ENCODE measurements at places on chromosomes 16 and 17.

GRCh38 chr17:35184274-35184673 lies 9.9 kb downstream of the SLC35G3 start:
- no peak for DNase-seq

GRCh38 chr16:8026450-8026849 lies 563.9 kb downstream of the TMEM114 start:
- DNase-seq = no peak

GRCh38 chr17:742147-742793 lies 9.8 kb downstream of the GEMIN4 start:
- no peak for DNase-seq

GRCh38 chr16:75257886-75258806 lies 6.7 kb upstream of the BCAR1 start:
- DNase-seq = no peak

DNA sequence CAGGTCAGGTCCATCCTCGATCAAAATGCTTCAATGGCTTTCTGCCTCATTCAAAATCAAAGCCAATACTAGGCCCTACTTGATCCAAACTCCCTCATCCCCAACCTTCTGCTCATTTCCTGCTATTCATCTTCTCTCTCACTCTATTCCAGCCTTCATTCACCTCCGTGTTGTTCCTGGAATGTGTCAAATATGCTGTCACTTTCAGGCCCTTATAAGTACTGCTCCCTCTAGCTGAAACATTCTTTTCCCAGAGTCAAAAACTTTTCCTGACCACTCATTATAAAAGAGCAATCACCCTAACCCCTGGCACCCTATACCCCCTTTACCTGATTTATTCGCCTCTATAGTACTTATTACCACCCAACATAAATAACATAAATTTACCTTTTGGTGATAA lies 303.7 kb upstream of the PMFBP1 start:
- DNase-seq = no peak

DNA sequence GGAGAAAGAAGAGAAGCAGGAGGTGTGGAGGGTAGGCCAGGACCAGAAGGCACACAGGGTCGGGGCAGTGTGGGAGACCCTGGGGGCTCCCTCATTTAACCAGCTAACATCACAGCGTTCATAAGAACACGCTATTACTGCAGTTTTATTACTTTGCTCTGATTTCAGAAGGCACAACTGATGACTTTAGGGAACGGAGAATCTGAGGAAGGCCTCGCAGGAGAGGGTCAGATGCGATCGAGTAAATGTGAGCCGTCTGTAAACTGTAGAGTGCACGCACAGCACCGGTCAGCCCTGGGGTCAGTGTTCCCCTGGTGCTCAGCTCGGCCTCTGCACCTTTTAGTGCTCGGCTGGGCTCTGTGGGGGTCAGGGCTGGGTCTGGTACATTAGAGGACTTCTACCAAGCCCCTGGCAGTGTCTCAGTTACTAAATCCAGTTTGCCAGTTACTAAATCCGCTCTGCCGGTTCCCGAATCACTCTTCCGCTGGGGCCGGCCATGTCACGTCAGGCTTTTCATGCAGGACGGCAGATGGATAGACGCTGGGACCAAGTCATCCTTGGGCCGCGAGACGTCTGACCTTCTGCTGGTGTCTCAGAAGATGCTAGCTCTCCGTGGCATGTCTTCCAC lies 325.9 kb downstream of the SEC14L1 start:
- DNase-seq = no peak
